ENCODE measurements at places on chromosomes 2 and 18.

GRCh38 chr2:106163948-106164545, 30.1 kb downstream of the UXS1 start:
- no peak for DNase-seq

- no peak for DNase-seq
These were observed 233.8 kb downstream of the LDLRAD4 start for GRCh38 chr18:13452388-13452811.

DNA sequence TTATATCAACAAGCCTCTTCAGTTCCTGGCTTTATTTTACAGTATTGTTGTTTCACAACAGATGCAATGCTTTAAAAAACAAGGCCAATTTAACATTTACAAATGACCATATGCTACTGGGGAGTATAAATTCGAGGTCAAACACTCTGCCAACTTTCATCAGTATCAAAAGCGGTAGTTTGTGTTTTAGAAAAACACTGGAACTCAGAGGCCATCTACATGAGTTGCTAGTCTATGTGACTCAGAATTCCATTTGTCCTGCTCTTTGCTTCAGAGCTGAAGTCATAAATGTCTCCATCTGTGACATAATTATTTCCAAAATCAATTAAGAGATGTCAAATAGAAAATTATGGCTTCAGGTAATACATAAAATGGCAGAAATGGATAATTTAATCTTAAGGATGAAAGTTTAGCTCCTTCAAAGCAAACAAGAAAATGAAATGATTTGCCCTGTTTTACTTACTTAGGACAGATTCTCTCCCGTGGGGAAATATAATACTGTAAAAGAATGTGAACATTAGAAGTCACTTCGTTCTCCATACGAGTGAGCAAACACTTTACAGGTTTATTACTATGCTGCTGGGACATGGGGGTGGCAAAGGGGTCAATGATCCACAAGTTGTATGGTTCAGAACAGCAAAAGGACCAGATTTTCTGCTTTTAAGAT, 3.7 kb downstream of the MEX3C start:
- no peak for DNase-seq

DNA sequence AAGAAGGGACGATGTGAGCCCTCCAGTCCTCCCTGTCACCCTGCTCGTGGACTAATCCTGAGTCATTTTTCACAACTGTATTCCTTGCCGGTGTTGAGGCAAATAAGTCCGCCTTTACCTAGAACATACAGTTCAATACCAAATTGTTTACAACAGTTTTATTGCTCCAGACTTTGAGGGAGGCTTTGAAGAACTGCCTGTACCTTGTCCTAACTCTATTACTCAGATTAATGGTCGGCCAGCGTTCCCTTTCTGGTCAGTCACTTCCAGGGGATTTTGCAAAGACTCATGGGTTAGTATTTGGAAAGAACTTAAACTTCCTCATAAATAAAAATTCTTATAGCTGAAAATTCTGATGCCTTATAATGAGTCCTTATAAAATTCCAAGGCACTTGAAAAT, 85.1 kb upstream of the ZNF532 start:
- no peak for DNase-seq

DNA sequence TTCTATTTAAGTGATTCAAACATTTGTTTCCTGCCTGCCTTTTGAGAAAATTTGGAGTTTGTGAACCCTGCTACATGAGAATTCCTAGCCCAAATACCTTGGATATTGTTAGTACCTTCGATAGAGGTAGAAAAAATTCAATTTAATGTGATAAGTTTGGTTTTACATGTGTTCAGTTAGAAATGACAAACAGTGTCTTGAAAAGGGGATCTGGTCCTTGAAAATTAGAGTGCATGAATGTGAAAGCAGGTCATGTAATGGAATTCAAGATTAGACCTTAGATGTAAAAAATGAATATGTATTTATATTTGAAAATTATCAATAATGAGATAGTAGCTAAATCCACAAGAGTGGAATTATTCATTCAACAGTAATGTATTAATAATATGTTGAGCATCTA, 70.5 kb downstream of the PIK3C3 start:
- DNase-seq, result no peak

- peak; percentile 24 for DNase-seq
These were observed 87.9 kb downstream of the PXDN start for GRCh38 chr2:1656326-1656960.

DNA sequence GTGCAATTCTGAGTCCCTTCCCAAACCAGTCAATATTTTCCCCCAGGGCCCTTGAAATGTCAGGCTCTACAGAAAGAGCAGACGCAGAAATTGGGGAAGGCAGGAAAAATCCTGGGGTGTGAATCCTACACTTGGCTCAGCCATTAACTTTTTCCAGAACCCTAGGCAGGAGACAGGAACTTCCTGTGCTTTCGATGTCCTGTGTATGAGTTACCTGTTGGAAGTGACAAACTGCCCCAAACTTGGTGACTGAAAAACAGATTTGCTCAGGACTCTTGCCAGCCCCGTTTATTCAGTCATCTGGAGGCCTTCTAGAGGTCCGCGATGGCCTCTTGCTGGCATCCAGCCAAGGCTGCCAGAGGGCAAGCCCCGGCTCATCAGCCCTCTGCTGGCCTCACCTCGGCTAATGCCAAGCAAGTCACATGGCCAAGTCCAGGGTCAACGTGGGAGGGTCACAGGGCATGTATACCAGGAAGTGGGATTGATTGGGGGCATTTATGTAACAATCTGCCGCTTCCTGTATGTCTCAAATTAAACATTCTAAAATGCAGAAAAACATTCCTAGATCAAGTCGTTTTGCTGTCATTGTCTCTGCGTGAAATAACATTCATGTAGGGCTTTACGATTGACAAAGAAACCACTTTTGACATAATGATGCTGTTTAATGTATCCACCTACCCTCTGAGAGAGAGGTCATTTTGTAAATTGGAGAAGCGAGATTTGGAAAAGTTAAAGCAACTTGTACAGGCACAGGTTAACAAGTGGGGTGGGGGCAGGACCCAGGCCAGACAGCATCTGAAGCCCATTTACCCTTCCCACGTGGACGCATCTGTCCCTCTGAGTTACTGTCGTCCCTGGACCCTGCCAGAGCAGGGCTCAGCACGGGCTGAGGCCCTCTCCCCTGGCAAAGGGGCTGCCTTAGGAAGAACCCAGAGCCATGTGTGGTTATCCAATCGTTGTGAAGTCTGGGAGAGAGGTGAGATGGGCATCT, 179.4 kb downstream of the INHBB start:
- peak; percentile 57 for DNase-seq

DNA sequence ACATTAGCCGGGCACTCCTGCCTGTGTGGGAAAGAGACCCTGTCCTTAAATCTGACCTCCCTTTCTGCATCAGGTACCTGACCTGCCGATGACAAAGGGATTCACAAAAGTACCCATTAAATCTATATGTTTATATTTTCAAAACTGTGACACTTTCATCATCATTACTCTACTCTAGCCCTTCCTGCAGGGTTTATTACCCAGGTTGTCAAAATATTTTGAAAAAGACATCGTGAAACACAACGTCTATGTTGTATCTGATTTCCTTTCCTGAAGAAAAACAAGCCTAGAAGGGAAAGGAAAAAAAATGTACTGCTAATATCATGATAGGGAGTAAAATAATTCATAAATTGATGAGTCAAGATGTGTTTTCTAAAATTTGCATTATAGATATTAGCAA, 15.2 kb upstream of the KYNU start:
- no peak for DNase-seq

GRCh38 chr2:30503695-30504052, 56.6 kb downstream of the LCLAT1 start:
- DNase-seq, result no peak

DNA sequence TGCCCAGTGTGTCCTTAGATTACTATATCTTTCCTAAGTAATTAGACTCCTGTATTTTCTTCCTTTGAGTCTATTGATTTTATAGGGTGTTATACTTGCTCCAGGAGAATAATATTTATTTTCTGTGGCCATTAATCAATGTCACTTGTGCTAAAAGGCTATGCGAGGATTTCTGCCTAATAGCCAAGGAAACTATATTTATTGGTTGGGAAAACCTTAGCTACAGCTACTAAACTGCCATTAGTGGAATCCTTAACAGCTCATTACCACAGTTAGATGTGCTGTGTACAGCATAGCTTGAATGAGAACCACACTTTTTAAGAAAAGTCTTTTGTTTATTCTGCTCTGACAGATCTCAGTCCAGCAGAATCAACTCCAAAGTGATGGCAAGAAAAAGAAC, 537.3 kb downstream of the ERBB4 start:
- no peak for DNase-seq

DNA sequence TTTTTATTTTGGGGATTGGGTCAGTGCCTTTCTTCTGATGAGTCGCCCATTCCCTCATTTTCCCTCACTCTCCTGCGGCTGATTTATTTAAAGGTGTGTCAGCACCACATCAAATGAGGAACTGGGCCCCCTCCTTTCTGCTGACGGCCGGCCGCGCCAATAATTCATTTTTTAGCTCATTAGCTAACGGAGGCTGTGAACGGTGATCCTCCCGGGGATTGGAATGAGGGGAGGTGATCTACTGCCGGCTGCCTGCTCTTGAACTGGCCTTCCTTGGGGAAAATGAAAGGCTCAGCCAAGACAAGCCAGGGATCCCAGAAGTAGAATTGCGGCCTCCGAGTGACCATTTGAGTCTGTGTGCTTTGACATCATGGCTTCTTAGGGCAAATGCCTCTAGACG, 54.2 kb downstream of the GBX2 start:
- DNase-seq, result peak; percentile 27

GRCh38 chr2:71348302-71348701, 16.7 kb downstream of the ZNF638 start:
- DNase-seq, result no peak

DNA sequence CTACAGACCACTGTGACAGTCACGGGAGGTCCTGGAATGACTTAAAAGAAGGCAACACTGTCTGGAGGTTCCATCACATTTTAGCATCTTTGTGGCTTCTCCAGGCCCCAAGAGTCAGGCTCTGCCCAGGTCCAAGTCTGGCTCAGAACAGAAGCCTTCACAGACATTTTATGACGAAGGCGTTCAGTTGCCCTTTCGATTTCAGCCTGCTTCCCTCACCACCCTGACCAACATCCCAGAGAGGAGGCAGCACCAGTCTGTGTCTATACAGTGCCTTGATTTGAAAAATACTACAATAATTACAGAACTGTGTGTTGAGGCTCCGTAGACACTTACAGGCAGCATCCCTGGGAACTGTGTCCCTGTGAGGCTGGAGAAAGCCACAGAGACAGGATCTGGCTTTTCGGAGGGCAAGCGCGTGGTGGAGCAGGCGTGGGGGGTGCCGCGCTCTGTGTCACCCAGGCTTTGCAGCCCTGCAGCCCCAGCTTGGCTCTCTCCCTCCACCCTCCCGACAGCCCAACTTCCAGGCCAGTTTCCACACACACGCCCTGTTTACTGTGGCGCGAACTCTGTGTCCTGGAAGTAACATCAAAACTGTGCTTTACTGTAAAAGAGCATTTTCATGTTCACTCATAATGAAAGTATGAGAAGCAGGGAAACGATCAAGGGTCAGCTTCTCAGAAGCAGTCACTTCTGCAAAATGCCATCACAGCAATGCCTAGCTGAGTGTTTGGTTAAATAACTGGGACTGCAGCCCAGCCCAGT, 153.5 kb upstream of the ALKAL2 start:
- no peak for DNase-seq

GRCh38 chr18:8744656-8745055, 39.3 kb downstream of the MTCL1 start:
- no peak for DNase-seq

Measured in heart left ventricle (tissue), 16 donors.